Lung (tissue), 17 donors: ENCODE measurements at places on chromosomes 3 and 15. TPM values are rescaled to one million over a fixed set of nuclear protein-coding genes. Genes with fewer than 3 reads are reported as not detected.
A peak's percentile ranks its signal among the peaks of the same experiment; 100 is the strongest.

SOX2 gene
- 16.4 TPM for total RNA-seq

AP3B2 gene
- total RNA-seq = 0.94 TPM

NR1I2 gene
- total RNA-seq = 0.23 TPM

GHSR gene
- not detected for total RNA-seq

COL6A5 gene
- total RNA-seq = 7.4 TPM

GOLGA6B gene
- not detected for total RNA-seq

GOLGA8T gene
- 0.80 TPM for total RNA-seq

GOLGA8O gene
- not detected for total RNA-seq

GREM1 gene
- total RNA-seq = 1.6 TPM

KLHL6 gene
- 15.4 TPM for total RNA-seq

ADGRG7 gene
- not detected for total RNA-seq

MLF1 gene
- 29.1 TPM for total RNA-seq

ARL14 gene
- total RNA-seq = not detected

SERINC4 gene
- total RNA-seq = not detected

PCSK6 gene
- 11.7 TPM for total RNA-seq

NDN gene
- total RNA-seq = 107 TPM

MKRN2OS gene
- not detected for total RNA-seq

ARNT2 gene
- 12.2 TPM for total RNA-seq

ARL6 gene
- total RNA-seq = 20.8 TPM

MUC13 gene
- not detected for total RNA-seq

- H3K4me1 ChIP-seq = peaks cover 13% of the 10 kb centered on the region
- no peaks in the 10 kb centered on the region for H3K27me3 ChIP-seq
- H3K4me3 ChIP-seq = no peak overlapping the region
Observed at GRCh38 chr3:129312021-129312639, 33.5 kb downstream of the HMCES start.

GRCh38 chr15:87572381-87572910 lies 684.1 kb downstream of the NTRK3 start:
- no peaks in the 10 kb centered on the region for H3K36me3 ChIP-seq
- no peak overlapping the region for H3K27ac ChIP-seq
- DNase-seq = no peak
- no peaks in the 10 kb centered on the region for H3K27me3 ChIP-seq
- no peak overlapping the region for H3K4me3 ChIP-seq

DNA sequence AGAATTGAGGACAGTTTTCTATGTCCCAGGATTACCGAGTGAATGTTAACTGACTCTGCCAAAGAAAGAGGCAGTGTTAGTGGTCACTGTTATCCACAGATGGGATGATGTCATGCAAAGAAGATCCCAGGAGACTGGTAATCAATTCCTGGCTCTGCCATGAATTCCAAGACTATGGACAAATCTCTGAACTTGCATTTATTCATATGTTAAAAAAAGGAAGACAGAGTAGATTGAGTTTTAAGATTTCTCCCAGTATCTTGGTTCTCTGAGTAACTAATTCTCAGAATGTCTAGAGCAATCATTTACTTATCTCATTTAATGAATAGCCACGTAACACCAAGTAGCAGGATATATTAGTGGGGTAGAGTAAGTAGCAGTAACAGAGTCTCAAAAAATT lies 11.5 kb upstream of the MAP3K13 start:
- no peak overlapping the region for H3K4me3 ChIP-seq
- no peaks in the 10 kb centered on the region for H3K4me1 ChIP-seq
- H3K36me3 ChIP-seq = no peaks in the 10 kb centered on the region
- DNase-seq = no peak

DNA sequence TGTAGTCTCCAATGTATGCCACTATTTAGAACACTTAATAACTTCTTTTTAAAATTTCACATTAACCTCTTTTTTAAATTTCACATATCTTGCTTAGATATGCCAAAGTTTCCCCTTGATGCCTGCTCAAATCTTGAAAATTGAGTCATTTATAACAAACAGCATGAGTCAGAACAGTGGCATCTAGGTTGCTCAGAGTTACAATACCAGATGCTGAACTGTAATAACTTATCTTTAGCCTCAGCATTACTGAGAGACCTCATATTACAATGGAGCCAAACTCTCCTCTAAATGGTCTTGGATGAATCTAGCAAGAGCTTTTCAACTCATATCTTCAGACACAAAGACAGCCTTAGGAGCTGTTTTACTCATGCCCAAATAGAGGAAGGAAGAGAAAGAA lies 439.3 kb upstream of the ARPP21 start:
- H3K4me1 ChIP-seq = no peaks in the 10 kb centered on the region
- no peak overlapping the region for H3K27ac ChIP-seq
- H3K36me3 ChIP-seq = no peaks in the 10 kb centered on the region
- no peak for DNase-seq

DNA sequence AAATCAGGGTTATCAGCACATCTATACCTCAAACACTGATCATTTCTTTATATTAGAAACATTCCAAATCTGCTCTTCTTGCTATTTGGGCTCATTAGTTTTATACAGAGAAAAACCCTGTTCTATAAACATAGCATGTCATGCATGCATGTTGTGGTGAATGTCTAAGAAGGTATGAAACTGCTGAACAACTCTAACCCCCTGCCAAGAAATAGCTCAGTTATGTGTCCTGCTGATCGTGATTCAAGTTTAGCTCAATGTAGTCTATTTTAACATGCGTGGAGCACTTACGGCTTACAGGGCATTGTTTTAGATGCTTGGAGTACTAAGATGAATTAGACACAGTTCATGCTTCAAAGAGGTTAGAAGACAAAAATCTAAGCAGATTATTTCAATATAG lies 35.8 kb downstream of the MYH15 start:
- no peak overlapping the region for H3K27ac ChIP-seq
- H3K4me3 ChIP-seq = no peak overlapping the region
- H3K4me1 ChIP-seq = no peaks in the 10 kb centered on the region
- no peak for DNase-seq
- H3K36me3 ChIP-seq = no peaks in the 10 kb centered on the region

- peaks cover 28% of the 10 kb centered on the region for H3K27me3 ChIP-seq
- H3K36me3 ChIP-seq = no peaks in the 10 kb centered on the region
- no peak overlapping the region for H3K4me3 ChIP-seq
- no peak overlapping the region for H3K27ac ChIP-seq
- no peaks in the 10 kb centered on the region for H3K4me1 ChIP-seq
- DNase-seq = peak; percentile 17
Observed at GRCh38 chr3:22555753-22556435, 647.2 kb upstream of the UBE2E2 start.

- no peak for DNase-seq
- no peaks in the 10 kb centered on the region for H3K4me1 ChIP-seq
- no peak overlapping the region for H3K4me3 ChIP-seq
- H3K27me3 ChIP-seq = no peaks in the 10 kb centered on the region
Observed at GRCh38 chr15:45254405-45254804, 2.4 kb downstream of the SLC28A2 start.

GRCh38 chr3:196377321-196377720 lies 39.1 kb upstream of the TM4SF19 start:
- H3K27me3 ChIP-seq = no peaks in the 10 kb centered on the region
- H3K4me3 ChIP-seq = no peak overlapping the region
- no peak overlapping the region for H3K27ac ChIP-seq
- peaks cover 9% of the 10 kb centered on the region for H3K36me3 ChIP-seq
- H3K4me1 ChIP-seq = no peaks in the 10 kb centered on the region

DNA sequence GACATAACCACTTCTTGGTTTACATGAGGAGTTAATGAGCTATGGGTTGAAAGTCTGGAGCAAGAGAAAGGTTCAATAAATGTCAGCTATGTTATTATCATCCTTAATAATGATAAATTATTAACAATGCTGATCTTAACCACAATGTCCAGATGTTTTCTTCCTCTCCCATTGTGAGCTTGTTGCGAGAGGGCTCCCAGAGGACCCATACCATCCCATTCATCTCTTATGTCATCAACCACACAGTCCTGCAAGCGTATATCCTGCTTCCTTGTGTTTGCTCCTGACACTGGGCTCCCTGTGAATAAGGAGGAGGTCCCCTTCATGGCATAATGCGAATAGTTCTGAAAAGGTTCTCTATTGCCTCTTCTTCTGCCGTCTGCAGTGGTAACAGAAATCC lies 266.8 kb downstream of the TLE3 start:
- no peak overlapping the region for H3K27ac ChIP-seq
- no peak overlapping the region for H3K4me3 ChIP-seq
- no peaks in the 10 kb centered on the region for H3K27me3 ChIP-seq
- H3K4me1 ChIP-seq = peaks cover 13% of the 10 kb centered on the region
- DNase-seq = no peak
- no peaks in the 10 kb centered on the region for H3K36me3 ChIP-seq

DNA sequence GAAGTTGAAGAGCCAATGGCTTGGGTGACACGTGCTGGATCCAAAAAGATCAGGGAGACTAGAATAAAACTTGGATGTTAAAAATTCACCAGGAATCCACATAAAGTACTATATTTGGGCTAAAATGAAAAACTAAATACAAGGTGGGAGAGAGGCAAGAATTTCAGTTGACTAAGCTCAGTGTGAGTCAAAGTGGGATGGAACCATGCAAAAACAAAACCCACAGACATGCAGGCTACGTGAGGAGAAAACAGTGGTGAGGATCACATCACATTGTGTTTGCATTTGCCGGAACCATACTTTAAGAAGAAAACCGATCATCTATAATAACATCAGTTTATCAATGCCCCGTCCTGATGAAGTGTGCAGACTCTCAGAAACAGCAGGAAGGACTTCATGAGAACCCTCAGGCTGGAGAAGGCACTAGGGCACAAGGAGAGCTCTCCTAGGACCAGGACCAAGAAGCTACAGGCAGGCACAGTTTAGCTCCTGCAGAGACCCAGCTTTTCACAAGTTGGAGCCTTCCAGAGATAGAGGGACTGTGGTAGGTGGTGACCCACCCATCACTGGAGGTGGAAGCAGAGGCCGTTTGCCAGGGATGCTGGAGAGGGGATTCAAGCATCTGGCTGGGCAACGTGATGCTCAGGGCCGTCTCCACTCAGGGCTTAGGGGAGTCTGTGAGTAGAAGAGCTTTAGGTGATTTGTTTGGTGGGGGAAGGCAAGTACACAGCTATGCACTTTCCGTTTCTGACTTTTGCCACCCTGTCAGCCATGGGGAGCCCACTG lies 29.0 kb upstream of the NR2E3 start:
- H3K4me1 ChIP-seq = no peaks in the 10 kb centered on the region
- H3K27me3 ChIP-seq = no peaks in the 10 kb centered on the region
- no peak overlapping the region for H3K27ac ChIP-seq

DNA sequence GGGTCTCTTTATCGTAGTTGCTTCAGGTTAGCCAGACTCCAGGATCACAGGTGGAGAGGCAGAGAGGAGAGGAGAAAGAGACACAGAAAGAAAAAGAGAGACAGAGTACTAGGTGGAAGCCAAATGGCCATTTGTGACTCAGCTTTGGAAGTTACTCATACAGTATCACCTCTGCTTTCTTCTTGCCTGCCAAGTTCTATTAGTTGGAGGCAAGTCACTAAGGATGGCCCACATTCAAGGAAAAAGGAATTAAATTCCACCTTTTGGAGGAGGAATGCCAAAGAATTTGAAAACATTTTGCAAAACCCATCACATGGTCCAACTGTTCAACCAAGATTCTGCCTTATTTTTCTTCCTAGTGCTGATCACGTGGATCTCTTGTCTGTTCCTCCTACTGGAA lies 291.1 kb downstream of the CHL1 start:
- no peak overlapping the region for H3K27ac ChIP-seq
- H3K36me3 ChIP-seq = no peaks in the 10 kb centered on the region
- no peak overlapping the region for H3K4me3 ChIP-seq
- no peaks in the 10 kb centered on the region for H3K4me1 ChIP-seq
- no peaks in the 10 kb centered on the region for H3K27me3 ChIP-seq

GRCh38 chr15:51803965-51804364 lies 25.5 kb upstream of the TMOD3 start:
- H3K36me3 ChIP-seq = no peaks in the 10 kb centered on the region
- no peak overlapping the region for H3K4me3 ChIP-seq
- no peak overlapping the region for H3K27ac ChIP-seq
- no peak for DNase-seq

GRCh38 chr3:109155828-109156227 lies 19.3 kb downstream of the C3orf85 start:
- peak; percentile 2 for DNase-seq
- no peaks in the 10 kb centered on the region for H3K27me3 ChIP-seq
- H3K4me1 ChIP-seq = no peaks in the 10 kb centered on the region
- no peak overlapping the region for H3K27ac ChIP-seq
- H3K36me3 ChIP-seq = no peaks in the 10 kb centered on the region
- no peak overlapping the region for H3K4me3 ChIP-seq

GRCh38 chr3:192831111-192831644 lies 86.5 kb downstream of the MB21D2 start:
- H3K27me3 ChIP-seq = no peaks in the 10 kb centered on the region
- peaks cover 42% of the 10 kb centered on the region for H3K4me1 ChIP-seq
- no peak for DNase-seq
- no peak overlapping the region for H3K27ac ChIP-seq

DNA sequence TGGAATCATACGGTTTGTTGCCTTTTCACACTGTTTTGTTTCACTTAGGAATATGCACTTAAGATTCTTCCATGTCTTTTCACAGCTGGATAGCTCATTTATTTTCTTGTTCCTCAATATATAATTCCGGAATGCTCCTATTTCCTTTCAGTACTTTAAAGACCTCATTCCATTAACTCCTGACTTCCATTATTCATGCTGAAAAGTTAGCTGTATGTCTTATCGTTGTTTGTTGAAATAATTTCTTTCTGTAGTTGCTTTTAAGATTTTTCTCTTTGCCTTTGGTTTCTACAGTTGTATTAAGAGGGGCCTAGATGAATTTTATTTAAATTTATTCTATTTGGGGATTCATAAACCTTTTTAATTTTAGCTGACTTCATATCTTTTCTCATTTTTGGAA lies 122.2 kb downstream of the ANXA2 start:
- no peaks in the 10 kb centered on the region for H3K4me1 ChIP-seq
- H3K27me3 ChIP-seq = no peaks in the 10 kb centered on the region
- no peak for DNase-seq
- H3K36me3 ChIP-seq = no peaks in the 10 kb centered on the region
- no peak overlapping the region for H3K4me3 ChIP-seq

- H3K27ac ChIP-seq = peak overlapping the region; percentile 33
- no peak for DNase-seq
- no peak overlapping the region for H3K4me3 ChIP-seq
- H3K4me1 ChIP-seq = peaks cover 11% of the 10 kb centered on the region
- H3K36me3 ChIP-seq = no peaks in the 10 kb centered on the region
Observed at GRCh38 chr3:136068708-136069107, 103.2 kb downstream of the PPP2R3A start.

- H3K4me1 ChIP-seq = peaks cover 11% of the 10 kb centered on the region
- H3K4me3 ChIP-seq = peak overlapping the region; percentile 69
- peaks cover 16% of the 10 kb centered on the region for H3K36me3 ChIP-seq
- peak overlapping the region; percentile 90 for H3K27ac ChIP-seq
Observed at GRCh38 chr15:64092864-64093626, 593 bp downstream of the CIAO2A start.
